NCI-H345 (cell line): ENCODE measurements at places on chromosomes 6 and 20.
A peak's percentile ranks its signal among the peaks of the same experiment; 100 is the strongest.

DNA sequence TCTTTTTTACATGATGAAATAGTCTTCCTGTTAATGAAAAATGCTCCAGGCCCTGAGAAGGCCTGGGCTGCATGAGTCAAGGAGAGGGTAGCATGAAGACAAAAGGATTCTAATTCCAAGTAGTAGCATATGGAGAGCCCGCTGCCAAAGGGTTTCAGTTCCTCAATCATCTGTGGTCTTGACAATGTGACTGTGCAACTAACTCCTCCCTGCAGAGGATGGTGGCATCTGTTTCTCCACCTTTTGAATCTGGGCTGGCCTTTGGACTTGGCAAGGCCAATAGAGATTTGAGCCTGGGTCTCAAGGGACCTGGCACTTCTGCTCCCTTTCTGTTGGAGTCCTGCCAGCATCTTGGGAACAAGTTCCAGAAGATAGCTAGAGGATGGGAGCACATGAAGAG, 35.1 kb upstream of the ANKEF1 start:
- no peak for DNase-seq

- no peak for DNase-seq
Observed at GRCh38 chr6:25009393-25009710, 73.6 kb upstream of the RIPOR2 start.

DNA sequence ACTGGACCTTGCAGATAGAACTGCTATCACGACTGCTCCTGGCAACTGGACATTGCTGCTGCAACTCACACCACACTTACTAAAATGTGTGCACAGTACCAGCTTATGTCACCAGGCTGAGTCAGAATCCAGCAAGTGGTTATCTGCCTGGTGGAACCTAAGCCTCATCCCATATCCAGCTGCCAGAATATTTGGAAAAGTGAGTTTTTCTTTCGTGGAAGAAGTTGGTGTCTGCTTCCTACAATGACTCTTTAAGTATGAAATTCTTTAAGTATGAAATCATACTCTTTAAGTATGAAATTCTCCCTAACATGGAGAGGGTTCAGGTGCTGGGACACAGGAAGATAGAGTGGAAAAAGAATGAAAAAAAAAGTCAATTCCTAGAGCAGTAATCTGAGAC, 16.4 kb upstream of the POLR1H start:
- DNase-seq, result no peak

- DNase-seq, result no peak
Observed at GRCh38 chr6:159973406-159973805, 4.5 kb downstream of the IGF2R start.

- no peak for DNase-seq
Observed at GRCh38 chr20:14488212-14488611, 150.8 kb upstream of the FLRT3 start.

- DNase-seq, result no peak
Observed at GRCh38 chr20:38126932-38127621, 38.0 kb downstream of the TGM2 start.

DNA sequence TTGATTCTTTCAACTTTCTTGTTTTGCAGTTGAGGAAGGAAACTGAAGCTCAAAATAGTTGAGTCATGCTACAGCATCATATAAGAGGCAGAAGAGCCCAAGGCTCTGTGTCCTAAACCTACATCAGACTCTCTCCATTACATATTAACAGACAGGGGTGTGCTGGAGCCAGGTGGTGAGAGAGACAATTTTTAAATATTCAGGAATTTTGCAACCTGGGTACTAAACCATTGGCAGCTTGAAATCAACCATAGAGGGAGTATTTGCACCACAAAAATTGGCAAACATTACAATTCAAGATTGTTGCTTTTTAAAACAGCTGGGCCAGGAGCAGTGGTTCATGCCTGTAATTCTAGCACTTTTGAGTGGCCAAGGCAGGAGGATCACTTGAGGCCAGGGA, 65.8 kb upstream of the SOX4 start:
- DNase-seq, result peak; percentile 22

DNA sequence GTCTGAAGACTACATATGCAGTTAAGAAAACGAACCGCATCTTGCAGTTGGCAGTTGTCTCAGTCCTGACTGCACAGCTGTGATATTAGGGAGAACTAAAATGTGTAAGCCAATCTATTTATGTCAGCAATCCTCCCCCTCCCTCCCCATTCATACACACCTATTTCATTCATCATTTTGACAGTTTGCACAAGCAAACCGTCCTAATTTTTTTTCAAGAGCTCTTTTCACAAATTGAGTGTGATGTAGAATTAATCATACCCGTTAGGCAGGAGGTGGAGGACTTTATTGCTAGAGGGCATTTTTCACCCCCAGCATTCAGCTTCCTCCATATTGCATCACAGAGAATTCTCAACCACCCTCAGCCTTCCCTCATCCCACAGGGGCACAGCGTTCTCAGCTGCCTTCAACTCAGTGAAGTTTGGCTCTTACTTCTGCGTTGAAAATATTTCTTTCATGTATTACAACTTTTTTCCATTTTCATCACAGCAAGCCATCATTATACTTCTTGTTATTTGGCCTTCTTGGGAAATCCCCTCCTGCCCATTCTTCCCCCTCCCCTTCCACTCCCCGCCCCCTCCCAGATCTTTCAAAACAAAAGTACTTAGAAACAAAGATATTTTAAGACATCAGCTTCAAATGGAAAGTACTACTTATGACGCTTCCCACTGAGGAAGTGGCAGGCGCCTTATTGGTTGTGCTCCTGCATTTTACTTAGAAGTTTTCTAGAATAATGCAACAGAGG, 37.5 kb downstream of the NOX3 start:
- peak; percentile 19 for DNase-seq

DNA sequence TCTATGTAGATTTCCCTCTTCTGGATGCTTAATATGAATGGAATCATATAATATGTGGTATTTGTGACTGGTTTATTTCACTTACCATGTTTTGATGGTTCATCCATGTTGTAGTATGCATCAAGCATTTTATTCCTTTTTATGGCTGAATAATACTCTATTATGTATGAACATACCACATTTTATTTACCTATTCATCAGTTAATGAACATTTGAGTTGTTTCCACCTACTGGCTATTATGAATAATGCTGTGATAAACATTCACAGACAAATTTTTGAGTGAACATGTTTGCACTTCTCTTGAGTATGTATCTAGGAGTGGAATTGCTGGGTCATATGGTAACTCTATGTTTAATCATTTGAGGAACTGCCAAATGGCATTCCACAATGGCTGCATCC, 14.9 kb upstream of the ZNF451 start:
- no peak for DNase-seq

- DNase-seq, result no peak
Observed at GRCh38 chr6:66094615-66095014, 387.6 kb upstream of the EYS start.

DNA sequence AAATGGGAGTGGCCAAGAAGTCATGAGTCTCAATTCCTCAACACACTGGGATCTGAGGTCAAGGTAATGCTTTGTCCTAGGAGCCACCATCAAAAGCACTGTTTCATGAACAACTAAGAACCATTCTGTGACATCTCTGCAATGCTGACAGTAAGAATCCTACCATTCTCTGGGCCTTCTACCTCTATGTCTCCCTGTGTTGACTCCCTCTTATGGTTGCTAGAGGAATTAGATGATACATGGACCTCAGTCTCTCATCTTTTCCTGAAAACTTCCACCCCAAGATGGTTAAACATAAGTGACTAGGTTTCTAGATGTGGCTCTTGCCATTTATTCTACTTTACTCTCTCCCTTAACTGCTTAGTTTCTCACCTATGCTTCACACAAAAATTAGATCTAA, 9.1 kb downstream of the MTRF1L start:
- DNase-seq, result no peak

DNA sequence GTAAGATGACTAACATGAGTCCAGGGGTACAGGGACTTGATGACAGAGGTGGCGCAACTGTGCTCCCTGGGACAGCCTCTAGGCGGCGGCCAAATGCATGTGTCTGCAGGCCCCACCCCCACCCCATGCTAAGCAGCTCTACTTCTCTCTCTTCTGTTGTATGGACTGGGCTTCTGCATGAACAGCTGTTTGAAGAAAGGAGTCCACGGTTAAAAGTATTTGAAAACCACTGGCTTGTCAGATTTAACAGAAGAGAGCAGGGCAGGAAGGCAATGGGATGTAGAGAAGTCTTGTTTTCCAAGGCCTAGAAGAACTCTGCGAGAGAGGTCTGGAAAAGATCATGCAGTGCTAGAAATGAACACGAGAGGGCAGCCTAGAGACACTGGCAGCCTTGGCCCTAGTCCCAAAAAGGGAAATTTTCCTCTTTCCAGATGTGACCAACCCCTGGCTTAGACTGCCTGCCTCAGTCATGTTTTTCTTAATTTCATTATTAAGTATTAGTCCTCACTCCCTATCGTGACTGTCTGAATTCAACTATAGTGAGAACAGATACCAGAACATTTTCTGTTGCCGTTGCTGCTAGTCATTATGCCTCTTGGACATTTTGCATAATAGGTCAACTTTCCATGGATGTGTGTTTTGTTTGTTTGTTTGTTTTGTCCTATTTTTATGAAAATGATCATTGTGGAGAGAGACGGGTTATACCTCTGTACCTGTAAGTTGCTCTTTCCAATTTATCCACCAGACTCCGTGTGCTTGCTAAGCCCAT, 265.0 kb downstream of the ADGRG6 start:
- DNase-seq, result peak; percentile 51

GRCh38 chr6:15352220-15352619, 106.4 kb downstream of the JARID2 start:
- DNase-seq, result no peak

GRCh38 chr20:21103582-21104465, 2.3 kb downstream of the LINC00237 start:
- no peak for DNase-seq

- DNase-seq, result no peak
Observed at GRCh38 chr20:62587757-62588402, 54.4 kb upstream of the SLCO4A1 start.

GRCh38 chr6:82589509-82590206, 226.0 kb downstream of the TPBG start:
- peak; percentile 68 for DNase-seq
